ENCODE measurements at places on chromosomes 2 and 18.

- DNase-seq = peak; percentile 4
Measured at GRCh38 chr2:172552547-172553291, 3.2 kb upstream of the PDK1 start.

DNA sequence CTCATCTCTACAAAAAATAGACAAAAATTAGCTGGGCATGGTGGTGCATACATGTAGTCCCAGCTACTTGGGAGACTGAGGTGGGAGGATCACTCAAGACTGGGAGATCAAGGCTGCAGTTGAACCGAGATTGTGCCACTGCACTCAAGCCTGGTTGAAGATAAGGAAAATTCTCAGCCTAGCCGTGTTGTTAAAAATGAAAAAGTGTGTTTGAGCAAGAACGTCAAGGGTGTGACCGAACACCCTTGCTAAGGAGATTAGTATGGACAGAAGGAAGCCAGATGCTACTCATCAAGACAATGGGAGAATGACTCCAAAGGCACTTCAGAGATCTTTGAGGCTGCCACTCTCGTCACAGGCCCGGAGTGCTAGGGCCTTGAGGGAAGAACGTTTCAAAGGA lies 70.0 kb upstream of the NDUFV2 start:
- no peak for DNase-seq

GRCh38 chr2:239411117-239411516 lies 10.3 kb upstream of the HDAC4 start:
- no peak for DNase-seq

DNA sequence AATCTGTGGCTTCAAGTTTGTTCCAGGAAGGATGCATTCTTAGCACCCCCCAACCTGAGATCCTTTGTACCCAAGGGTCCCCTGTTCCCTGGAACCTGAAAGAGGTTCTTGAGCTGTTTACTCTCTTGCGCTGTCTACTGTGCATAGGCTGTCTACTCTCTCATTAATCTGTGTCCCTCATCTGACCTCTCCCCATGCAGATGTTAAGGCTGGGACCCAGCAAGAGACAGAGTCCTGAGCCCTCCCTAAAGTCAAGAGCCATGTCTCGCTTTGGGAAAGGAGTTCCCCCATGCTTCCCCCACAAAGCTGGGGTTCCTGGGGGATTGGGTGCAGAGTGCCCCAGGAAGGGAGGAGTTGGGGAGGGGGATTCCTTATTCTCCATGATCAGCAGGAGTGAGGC lies 312.9 kb downstream of the CYP26B1 start:
- no peak for DNase-seq

- no peak for DNase-seq
Measured at GRCh38 chr18:57635003-57635822, 13.6 kb upstream of the NARS1 start.

Measured in inflammatory macrophage (primary cell).